ENCODE measurements at places on chromosomes 12 and 14.

- DNase-seq, result no peak
Observed at GRCh38 chr12:69556383-69556782, 28.9 kb upstream of the CCT2 start.

- DNase-seq, result no peak
Observed at GRCh38 chr12:119288576-119288975, 46.0 kb upstream of the CCDC60 start.

GRCh38 chr12:75909714-75910656 lies 121.6 kb downstream of the PHLDA1 start:
- no peak for DNase-seq

DNA sequence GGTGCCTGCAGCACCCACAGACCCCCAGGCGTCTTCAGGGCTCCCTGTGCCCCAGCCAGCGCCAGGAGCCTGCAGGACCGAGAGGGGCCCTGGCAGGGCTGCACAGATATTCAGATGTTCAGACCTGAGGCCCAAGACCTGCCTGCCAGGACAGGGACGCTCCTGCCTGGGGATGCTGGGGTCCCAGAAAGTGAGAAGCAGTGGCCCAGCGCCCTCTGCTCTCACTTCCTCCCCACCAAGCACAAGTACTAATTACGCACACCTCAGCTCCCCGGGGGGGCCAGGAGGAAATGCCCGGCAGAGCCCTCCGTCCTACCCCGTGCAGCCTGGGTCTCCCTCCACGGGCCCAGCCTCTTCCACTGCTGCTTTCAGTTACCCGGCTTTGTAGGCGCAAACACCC lies 28.8 kb upstream of the INF2 start:
- no peak for DNase-seq

GRCh38 chr12:33486058-33486457 lies 46.4 kb upstream of the SYT10 start:
- DNase-seq, result no peak

- DNase-seq, result no peak
Observed at GRCh38 chr12:24840046-24840800, 108.7 kb downstream of the BCAT1 start.

GRCh38 chr14:98877065-98877464 lies 394.9 kb downstream of the BCL11B start:
- DNase-seq, result no peak

DNA sequence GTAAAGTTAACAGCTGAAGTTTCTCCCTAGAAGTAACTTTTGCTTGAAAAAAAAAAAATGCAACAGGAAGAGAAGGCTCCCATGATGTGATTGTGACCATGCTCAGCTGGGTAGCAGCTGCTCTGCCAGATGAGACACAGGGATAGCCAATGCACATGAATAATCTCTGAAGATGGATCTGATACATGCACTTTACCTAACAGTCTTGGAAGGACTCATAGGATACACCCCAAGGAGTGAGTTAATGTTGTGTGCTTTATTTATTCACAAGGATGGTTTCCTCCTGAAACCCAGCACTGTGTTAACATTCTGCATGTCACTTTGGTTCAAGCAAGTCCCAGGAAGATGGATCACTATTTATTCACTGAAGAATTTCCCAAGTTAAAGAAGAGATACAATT lies 46.5 kb downstream of the NDUFA12 start:
- no peak for DNase-seq

DNA sequence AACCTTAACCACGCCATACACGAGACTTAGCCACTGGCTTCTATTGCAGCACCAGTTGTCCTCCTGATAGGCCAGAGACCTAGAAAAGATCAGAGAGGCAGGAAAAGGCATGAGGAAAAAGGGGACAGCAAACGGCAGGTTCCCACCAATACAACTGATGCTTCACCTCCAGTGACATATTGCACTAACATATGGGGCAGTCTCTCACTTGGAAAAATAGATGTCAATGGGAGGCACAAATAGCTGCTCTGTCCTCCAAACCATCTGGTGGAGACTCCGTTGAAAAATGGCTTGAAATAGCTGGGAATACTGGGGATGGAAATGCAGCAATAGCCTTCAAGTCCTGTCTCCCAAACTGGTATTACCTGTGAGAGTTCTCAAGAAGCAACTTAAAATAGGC lies 20.3 kb downstream of the SLC8A3 start:
- no peak for DNase-seq

DNA sequence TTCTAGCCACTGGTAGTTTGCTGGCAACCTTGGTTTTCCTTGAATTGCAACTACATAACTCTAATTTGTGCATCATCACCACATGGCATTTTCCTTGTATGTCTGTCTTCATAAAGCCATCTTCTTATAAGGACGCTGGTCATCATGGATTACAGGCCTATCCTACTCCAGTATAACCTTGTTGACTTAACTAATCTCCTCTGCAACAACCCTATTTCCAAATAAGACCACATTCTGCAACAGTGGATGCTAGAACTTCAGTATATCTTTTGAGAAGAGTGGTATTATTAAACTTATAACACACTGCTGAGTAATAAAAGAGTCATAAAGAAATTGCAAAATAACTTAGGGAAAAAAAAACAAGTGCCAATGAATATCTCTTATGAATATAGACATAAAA lies 511.8 kb upstream of the FOXG1 start:
- DNase-seq, result no peak

DNA sequence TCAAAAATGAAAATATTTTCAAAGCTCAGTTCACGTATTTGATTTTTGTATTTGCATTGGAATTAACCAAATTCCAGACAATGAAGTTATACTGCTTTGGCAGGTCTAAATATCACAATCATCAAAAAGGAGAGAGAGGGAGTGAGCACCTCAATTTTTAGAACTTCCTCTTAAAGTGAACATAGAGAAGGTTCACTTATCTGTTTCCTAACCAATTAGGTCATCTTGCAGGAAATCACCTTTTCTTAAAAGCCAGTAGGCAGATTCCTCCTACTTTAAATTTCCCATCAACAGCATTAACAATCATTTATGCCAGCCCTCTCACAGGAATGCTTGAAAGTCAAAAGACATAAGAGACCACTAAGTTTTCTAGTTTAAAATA lies 388.7 kb downstream of the ZFP36L1 start:
- no peak for DNase-seq

- no peak for DNase-seq
Observed at GRCh38 chr12:99670635-99671034, 23.1 kb downstream of the GARIN6 start.

DNA sequence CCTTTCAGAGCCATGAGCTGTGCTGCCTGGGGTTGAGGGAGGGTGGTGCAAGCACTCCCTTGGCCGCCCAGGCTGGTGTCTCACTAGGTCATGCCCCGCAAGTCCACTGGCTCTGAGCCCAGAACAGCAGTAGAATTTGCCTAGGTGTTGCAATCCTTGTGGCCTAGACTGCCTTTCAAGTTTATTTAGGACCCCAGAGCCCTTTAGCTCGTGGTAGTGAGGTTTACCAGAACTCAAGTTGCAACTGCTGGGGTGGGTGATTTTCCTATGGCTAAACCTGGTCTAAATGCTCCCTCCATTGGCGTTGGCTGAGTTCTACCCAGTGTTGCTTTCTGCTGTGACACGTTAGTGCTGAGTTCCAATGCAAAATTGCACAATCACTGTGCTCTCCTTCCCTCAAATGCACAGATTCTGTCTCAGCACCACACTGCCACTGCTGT lies 287.2 kb downstream of the BCAT1 start:
- peak; percentile 16 for DNase-seq

DNA sequence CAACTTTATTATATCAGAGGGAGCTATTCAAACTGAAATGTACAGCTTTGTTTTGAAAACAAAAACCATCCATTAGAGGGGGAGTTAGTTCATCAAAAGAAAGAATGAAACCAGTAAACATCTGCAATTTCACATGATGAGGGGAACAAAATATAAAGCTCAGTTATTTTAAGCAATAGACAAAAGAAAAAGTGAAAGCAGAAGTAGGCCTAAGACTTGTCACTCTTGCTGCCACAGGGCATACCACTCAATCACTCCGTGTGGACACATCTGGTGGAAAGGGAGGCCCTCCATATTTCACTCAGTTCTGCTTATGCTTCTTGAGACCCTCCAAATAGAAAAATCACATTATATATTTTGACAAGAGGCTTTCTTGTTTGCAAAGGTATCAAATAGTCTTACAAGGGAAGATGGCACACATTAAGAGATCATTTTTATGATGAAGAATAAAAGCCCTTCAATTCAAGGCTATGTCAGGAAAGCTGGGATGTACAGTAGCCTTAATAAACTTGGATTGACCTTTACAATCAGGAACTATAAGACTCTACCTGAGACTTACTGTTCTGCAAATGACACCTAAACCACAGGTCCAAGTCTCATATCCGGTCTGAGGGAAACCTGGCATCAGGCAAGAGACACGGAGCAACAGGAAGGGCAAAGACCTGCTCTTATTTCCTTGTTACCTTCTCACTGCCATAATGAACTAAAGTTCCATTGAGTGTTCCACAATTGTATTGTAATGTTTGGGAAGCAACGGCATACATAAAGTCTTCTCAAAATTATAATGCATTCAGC lies 222.5 kb upstream of the GRIP1 start:
- no peak for DNase-seq

DNA sequence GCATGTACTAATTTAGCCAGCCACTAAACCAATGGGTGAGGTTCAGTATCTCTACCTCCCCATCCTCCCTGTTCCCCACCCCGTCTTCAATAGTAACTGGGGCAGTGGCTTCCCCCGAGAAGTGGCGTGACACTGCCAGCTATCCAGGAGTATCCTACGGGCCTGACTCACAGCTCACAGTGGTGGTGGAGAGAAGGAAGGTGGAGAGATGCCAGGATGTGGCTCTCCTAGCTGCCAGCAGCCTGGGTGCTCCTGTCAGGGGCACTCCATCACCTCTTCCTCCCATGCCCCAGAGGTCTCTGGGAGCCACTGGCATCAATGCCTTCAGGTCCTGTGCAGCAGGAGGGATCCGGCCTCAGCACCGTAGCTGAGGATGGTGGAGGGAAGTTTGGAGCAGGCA lies 49.0 kb downstream of the TSPAN11 start:
- DNase-seq, result no peak

DNA sequence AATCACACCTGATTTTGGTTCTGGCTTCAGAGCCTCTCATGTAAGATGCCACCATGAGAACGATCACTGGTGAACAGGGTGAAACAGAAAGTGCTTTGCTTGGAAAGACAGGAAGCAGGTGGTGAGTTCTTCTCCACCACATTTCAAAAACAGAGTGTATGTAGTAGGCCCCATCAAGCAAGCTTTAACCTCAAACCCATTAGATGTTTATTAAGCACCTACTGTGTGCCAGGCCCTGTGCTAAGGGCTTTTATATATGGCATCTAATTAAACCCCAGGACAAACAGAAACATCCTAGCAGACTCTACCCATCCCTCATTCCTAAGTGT lies 47.8 kb upstream of the MED13L start:
- DNase-seq, result no peak

DNA sequence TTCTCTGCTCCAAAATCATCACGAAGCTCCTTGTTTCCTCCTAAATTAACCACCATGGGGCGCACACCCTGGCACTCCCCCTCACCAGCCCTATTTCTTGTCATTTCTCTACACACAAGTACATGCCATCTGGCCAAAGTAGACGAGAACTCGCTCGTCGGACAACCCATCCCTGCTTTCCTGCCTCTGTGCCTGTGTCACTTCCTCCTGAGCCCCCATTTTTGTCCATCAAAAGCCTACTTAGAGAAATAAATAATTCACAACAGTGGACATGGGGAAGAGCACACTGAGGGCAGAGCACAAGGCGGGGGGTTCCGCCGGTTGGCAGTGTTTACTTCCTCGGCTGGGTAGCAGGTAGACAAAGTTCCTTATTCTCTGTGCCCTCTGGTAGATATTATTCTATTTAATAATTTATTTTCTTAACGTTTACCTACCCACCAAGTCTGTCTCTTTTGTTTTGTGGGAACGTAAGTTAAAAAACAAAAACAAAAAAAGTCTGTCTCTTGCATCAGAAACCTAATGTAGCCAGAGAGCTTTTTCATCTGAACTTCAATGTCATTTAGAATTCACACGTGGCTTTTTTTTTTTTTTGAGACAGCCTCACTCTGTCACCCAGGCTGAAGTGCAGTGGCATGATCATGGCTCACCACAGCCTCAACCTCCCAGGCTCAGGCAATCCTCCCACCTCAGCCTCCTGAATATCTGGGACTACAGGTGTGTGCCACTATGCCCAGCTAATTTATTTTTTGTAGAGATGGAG lies 6.0 kb downstream of the VPS37B start:
- DNase-seq, result no peak

DNA sequence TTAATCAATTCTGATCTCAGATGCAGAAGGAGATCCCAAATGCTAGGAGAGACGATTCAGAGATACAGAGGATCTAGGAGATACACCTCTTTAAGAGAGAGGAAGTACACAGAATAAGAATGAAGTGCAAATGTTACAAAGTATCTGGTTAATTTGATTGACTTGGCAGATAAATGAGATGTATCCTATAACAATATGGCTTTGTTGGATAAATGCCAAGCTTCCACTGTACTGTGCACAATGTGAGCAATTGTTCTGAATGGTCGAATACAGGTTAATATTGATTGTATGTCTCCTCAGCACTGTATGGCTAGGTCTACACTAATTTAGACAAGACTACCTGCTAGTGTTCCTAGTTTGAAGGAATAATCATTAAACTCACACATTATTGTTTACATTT lies 119.6 kb upstream of the PTPRB start:
- no peak for DNase-seq

GRCh38 chr14:40981247-40981646 lies 625.4 kb upstream of the LRFN5 start:
- no peak for DNase-seq

DNA sequence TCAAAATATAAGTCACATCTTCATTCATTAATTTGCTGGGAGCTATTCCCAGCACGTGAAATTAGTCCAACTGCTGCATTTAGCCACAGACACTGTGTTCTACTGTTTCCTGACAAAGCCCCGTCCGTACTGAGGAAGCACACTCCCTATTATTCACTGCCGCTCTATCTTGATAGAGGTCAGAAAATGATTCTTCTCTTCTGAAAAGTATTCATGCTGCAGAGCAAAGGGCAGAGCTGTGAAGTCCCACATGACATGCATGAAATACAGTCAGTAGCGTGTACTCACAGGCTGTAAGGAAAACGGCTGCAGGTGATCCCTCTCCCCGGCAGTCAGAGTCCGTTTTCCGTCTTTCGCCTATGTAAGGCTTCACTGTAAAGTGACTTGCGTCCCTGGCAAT lies 302.5 kb upstream of the FKBP4 start:
- DNase-seq, result no peak

GRCh38 chr12:131129839-131130238 lies 176.1 kb downstream of the ADGRD1 start:
- DNase-seq, result no peak

Measured in testis (tissue), 5 donors.